Stimulated activated CD4-positive, alpha-beta T cell treated with anti-CD3 and anti-CD28 coated beads, TNF-alpha, amount 100 ng/mL, for 24 hours (primary cell): ENCODE measurements at places on chromosomes 7 and 10.

DNA sequence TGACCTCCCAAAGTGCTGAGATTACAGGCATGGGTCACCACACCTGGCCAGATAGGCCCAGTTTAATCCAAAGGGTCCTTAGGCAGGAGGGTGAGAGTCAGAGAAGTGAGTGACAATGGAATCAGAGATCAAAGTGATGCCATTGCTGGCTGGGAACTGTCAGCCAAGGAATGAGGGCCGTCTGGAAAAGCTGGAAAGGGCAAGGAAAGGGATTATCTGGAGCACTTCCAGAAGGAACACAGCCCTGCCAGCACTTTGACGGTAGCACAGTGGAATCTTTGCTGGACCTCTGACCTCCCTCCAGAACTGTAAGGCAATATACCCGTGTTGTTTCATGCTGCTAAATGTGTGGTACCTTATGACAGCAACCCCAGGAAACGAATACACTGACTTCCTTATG lies 11.3 kb upstream of the TAS2R40 start:
- DNase-seq = no peak

GRCh38 chr10:29806350-29806788 lies 171.6 kb upstream of the SVIL start:
- DNase-seq = no peak

- no peak for DNase-seq
Measured at GRCh38 chr7:38296059-38296857, 22.8 kb upstream of the TARP start.

GRCh38 chr7:23105086-23105643 lies 420 bp upstream of the KLHL7 start:
- no peak for DNase-seq

GRCh38 chr7:18671176-18671575 lies 175.6 kb downstream of the HDAC9 start:
- no peak for DNase-seq

GRCh38 chr7:54788664-54789063 lies 29.7 kb upstream of the SEC61G start:
- peak; percentile 17 for DNase-seq

GRCh38 chr10:125128397-125129075 lies 31.8 kb downstream of the CTBP2 start:
- no peak for DNase-seq

DNA sequence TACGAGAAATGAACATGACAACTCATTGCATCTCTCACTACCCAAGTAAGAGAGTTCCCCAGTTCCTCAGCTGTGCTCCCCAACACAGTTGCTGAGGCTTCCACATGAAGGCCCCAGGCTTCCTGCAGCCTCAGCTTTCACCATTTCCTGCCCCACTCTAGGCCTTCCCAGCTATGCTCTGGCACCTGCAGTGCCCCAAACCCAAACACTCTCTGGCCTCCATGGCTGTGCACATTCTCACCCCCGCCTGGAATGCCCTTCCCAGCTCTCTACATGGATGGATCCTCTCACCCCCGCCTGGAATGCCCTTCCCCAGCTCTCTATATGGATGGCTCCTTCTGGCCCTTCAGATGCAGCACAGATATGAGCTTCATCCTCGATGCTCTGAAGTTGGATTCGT lies 61.3 kb downstream of the KIAA1549 start:
- DNase-seq = no peak

DNA sequence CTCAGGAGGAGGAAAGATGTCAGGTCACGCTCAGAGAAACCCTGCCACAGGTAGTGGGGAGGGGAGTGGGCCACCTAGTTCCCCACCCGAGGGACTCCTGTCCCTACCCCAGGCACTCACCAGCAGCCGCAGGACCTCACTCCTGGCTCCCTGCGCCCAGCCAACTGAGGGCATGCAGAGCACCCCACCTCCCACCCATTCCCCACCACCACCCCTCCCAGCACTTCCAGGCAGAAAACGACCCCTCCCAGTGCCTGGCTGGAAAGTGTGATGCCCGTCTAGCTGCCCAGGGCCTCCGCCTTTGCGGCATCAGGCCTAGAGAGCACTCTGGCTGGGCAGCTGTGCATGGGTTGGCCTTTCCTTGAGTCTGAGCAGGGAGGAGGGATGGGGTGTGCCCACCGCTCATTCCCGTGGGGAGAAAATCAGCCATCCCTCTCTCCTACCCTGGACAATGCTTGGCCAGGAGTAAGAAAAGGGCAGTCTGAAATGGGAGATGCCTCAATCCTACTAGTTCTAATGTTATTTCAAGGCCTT lies 1.3 kb downstream of the C10orf105 start:
- no peak for DNase-seq

DNA sequence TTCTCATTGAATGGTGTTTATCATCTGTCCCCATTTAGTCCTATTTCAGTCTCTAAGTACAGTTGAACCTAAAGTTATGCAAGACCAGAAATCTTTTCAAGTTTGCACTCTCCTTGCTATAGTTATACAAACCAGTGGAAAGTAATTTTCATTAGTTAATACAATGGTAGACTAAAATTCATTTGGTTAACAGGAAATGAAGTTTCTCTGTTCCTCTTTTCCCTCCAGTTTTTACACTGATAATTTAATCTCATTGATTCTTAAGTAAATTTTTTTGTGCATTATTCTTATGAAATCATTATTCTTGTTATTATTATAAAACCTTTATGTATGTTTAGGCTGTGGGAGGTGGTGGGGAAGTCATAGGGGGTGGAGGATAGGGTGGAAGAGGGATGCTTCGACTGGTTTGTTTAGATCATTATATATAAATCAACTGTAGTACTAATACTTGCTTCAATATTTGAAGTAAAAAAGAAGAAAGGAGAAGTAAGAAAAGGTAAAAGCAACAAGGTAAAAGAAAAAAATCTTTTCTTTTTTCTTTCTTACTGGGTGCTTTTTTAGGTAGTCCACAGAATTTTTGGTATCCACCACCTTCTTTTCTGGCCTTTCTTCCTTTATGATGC lies 104.1 kb downstream of the GPR85 start:
- no peak for DNase-seq

- DNase-seq = no peak
Measured at GRCh38 chr7:51309361-51310130, 7.1 kb downstream of the COBL start.

DNA sequence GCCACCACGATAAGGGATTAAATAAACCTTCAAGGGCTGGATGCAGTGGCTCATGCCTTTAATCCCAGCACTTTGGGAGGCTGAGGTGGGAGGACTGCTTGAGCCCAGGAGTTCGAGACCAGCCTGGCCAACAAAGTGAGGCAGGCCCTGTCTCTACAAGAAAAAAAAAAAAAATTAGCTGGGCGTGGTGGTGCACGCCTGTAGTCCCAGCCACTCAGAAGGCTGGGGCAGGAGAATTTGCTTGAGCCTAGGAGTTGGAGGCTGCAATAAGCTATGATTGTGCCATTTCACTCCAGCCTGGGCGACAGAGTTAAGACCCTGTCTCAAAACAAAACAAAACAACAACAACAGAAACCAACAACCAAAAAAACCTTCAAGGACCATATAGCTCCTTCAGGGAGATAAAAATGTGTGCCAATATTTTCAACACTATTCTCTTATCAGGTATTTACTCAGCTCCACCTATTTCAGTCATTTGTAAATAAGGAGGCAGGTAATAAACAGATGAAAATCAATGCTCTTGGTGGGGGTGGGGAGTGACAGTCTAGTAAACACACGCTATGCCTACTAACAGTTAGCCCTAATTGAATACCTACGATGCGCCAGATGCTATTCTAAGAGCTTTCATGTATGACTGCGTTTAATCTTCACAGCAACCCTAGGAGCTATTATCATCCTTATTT lies 13.2 kb downstream of the BAIAP2L1 start:
- DNase-seq = no peak

- DNase-seq = no peak
Measured at GRCh38 chr7:48154792-48155413, 16.4 kb upstream of the ABCA13 start.

- DNase-seq = no peak
Measured at GRCh38 chr10:6337382-6337781, 134.7 kb downstream of the PFKFB3 start.

GRCh38 chr7:8285155-8285554 lies 23.2 kb upstream of the ICA1 start:
- DNase-seq = no peak

DNA sequence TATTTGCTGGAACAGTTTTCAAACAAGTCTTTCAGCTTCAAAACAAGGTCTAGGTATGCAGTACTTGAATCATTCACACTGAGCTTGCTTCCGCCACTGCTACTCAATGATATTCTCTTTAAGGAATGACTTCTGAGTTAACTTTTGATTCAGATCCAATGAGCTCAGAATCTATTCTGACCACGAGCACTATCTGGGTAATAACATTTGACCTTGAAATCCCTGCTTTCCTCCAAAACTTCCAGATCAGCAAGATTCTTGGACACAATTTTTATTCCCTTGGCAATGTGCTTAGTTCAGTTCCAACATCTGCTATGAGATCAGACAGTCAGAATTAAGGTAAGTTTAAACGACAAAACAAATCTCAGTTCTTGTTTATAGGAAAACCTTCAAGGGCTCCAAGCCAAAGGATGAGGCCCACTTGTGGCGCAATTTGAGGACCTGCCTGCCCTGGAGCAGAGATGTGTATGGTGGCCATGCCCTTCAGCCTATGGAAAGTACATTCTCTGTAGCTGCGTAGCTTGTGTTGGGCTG lies 87.2 kb downstream of the RNF216 start:
- DNase-seq = no peak
